ENCODE measurements at places on chromosomes 1 and 21.

GRCh38 chr21:20647607-20648006 is 350.6 kb upstream of the NCAM2 start:
- DNase-seq, result no peak

DNA sequence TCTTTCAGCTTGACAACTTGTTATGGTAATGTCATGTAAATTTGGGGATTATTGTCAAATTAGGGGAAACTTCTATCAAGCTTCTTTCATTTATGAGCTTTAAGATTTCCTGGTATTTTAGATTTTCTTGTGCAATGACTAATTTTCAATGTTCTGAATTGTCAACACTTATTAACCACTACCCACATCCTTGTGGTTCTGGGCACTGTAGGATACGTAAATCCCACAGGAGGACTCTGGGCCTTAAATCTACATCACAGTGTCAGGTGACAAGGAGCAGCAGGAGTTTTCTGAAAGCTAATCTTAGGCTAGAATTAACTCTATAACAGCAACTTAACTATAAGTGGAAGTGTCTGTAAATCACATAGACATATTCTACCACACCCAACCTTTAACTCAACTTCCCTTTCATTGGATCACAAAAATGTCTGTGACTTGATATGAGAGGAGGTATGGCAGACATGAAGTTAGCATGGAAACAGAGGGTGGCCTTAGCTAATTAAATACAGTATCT is 397.7 kb downstream of the HLX start:
- DNase-seq, result no peak

GRCh38 chr1:180560200-180560867 is 1.6 kb downstream of the OVAAL start:
- DNase-seq, result no peak

DNA sequence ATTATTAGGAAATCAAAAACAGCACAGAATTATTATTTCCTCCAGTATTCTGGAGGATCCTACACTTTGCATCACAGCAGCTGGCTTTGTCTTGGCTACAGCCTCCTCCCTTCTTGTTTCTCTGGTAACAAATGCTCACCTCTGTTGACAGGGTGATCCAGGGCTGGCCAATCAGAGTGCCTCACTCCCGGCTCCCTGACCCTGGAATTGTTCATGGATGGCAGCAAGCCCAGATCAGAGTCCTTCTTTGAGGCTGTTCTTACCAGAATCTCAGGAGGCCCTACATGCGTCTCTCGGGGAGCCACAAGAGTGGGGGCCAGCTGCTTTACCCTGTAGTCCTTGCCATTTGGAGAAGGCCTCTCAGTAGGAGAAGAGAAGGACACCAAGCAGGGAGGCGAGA is 48.4 kb upstream of the IGSF5 start:
- DNase-seq, result no peak

- DNase-seq, result no peak
Observed at GRCh38 chr1:1299686-1300351, 7.9 kb downstream of the ACAP3 start.

- no peak for DNase-seq
Observed at GRCh38 chr1:214326406-214326805, 45.4 kb downstream of the SMYD2 start.

- DNase-seq, result no peak
Observed at GRCh38 chr1:162213281-162213912, 143.9 kb downstream of the NOS1AP start.

- DNase-seq, result peak; percentile 94
Observed at GRCh38 chr1:40344597-40344996, 27.5 kb upstream of the COL9A2 start.

- DNase-seq, result no peak
Observed at GRCh38 chr1:13922466-13923110, 222.6 kb downstream of the PRDM2 start.

DNA sequence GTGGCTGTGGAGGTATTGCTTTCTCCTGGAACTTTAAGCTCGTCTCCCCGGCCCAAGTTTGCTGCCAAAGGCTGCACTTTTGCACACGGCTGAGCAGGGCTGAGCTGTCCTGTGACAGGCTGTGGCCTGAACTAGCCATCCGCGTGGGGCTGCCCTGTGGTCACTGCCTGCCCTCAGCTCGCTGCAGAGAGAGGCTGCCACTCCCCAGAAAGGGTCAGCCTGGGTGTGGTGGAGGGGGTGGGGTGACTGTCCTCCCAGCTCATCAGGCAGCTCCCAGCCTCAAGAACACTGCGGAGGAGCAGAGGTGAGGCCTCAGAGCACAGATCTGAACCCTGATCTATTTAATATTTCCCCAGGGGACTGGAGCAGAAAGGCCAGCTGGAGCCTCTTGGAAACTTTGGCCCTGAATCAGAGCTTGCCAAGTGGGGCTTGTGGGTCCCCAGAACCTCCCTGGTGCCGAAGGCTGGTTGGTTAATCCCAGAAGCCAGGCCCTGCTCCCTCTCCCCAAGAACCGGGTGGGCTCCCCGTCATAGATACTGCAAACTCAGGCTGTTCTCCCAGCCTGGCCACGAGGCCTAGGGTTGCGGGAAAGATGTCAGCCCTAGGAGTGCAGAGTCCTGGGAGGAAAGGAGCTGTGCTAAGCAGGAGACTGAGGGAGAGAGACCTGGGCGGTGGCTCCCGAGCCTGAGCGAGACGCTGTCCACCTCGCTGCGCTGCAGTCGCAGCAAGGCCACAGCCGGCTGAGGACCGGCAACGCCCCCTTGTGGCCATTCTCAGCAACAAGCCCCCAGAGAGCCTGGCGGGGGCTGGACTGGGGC is 125.1 kb upstream of the IPO9 start:
- peak; percentile 89 for DNase-seq

DNA sequence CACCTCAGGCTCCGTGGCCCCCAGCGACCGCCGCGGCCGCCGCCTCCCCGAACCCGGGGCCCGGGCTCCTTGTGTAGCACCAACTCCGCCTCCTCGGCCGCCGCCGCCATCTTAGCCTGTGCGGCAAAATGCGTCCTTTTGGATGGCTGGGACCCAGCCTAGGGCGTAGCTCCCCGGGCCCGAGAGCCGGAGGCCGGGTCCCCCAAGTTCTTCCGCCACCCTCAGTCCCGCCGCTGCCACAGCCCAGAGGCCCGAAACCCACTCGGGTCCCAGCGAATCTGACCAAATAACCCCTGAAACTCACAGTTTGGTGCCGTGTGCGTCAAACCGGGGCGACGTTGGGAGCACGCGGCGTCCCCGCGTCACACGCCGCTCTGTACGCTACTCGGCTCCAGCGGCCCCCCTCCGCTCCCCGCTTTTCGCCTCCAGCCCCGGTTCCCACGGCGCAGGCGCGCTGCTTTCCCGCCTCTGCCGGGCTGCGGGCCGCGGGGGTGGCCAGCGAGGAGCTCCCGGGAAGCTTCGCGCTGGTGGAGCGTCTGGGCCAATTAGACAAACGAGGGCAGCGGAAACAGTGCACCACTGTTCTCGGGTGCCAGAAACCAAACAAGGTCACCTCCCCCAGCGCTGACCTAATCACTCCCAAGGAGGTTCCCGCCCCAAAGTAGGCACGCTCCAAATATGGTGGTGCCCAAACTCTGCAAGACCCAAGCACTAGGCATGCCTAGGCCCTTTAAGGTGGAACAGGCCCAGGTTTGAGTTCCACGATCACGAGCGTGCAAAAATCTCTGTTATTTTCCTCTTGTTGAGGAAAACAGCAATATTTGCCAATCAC is at the start of gene ZNF644:
Gene ZNF644, minus strand, starts transcription at position 350 of the 832 bp plus-strand sequence. CDS start 39,682 bp downstream, outside the sequence.
- peak; percentile 94 for DNase-seq

GRCh38 chr21:45014747-45015468 is 59.5 kb upstream of the ADARB1 start:
- no peak for DNase-seq

- peak; percentile 83 for DNase-seq
Observed at GRCh38 chr1:116232989-116233514, 121.9 kb downstream of the MAB21L3 start.
